ENCODE measurements at places on chromosomes 7 and 10.

- DNase-seq, result no peak
Measured at GRCh38 chr7:51647931-51648351, 331.3 kb upstream of the COBL start.

GRCh38 chr10:75568450-75569130 lies 137.2 kb downstream of the LRMDA start:
- DNase-seq, result no peak

DNA sequence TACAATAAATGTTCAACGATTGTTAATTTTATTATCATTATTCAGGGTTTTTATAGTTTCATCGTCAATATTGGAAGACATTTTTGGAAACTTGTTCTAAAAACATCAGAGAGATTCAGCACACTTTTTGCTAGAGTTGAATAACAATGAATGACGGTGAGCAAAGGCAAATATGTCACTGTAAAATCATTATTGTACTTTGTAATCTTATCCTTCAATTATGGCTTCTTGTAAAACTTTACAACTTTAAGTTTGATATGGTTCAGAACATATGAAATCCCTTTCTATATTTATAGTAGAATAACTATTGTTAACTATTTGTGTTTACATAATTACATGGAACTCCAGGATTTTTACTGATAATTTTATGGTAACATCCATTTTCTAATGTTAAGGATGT lies 167.8 kb upstream of the SEMA3A start:
- no peak for DNase-seq

DNA sequence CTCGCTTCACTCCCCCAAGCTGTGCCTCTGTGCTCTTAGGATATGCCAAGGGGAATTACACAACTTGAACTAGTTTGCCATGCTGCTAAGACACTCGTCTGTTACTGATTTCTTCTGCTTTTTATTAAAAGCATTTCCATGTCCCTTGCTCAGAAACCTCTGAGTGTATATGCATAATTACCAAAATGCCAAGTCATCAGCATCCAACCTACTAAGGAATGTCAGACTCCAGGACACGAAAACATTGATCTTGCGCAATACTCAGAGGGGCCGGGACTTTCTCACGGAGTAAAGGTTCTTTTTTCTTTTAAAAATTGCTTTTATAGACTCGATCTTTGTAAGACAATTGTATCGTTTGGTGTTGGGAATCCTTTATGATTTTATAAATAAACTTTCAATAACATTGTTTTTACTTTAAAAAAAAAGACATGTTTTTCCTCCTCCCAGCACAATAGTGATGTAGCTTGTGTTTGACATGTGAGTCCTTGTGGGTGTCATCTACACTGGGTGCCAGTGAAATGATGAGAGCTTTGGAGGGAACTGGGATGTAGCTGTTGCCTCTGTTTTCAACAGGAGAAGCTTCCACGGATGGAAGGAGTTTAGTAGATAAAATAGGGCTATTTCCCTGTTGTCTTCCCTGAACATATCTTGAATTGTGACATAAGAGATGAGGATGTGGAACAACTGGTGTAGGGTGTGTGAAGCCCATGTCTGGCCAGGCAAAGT lies 43.6 kb downstream of the CNNM1 start:
- DNase-seq, result no peak

- DNase-seq, result no peak
Measured at GRCh38 chr10:8042721-8043568, 11.5 kb upstream of the GATA3 start.

Data from NCI-H1694 (cell line).